Epithelial cell of esophagus (primary cell): ENCODE measurements at places on chromosomes 2 and 18.

DNA sequence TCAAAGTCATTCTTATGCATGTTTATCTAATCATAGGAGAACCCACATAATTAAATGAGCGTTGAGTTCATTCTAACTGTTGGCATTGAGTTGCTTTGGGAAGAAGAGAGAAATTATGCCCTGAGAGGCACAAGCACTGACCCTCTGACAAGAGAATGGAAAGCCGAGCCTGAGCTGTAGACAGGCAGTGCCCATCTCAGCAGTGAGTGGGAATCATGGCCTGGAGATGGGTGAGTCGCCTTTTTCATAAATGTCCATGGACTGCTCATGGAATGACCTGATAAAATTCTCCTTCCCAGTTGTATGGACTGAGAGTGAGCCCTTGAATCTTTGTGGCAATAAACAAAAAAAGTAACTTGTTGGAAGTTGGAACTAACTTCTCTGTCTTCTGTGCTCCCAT is 21.4 kb upstream of the MYO3B start:
- DNase-seq, result no peak

DNA sequence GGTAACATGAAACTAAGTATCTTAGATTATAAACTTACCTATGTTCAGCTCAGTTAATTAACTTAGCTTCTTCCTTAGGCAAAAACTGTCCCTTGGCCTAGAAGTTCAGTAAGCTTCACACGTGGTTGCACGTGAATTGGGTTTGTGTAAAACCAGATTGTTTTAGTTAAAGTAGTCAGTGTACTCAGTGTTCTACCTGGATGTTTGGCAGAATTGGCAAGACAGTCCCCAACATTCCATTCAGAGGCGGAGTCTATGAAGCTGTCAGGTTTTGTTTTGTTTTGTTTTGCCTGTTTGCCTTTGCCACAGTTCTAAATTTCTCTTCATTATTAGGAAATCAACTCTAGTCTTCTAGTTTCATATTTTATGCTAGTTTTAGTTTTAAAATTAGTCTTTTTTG is 105.3 kb upstream of the ZEB2 start:
- DNase-seq, result peak; percentile 46

DNA sequence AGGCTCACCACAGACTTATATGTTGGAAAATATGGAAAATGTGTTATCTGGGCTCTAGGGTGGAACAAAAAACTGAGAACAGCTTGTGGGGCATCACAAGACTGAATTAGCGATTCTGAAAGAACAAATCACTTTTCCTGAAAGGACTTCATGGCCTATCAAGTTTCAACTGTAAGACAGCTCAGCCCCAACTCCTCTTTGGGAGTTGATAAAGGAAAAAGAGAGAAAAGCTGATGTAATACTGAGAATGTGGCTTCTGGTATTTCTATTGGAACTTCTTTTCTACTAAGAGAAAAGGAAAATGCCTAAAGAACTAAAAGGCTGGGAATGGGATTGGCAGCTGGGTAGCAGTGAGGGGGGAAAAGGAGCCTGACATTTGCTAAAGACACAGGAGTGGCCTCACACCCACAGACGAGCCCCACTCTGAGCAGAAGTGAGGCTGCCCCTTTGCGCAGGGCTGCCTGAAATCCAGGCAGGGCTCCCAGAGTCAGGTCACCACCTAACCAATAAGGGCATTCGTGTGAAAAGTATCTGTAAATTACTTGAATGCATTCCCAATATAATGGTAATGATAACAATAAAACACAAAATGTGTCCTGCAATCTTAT is 75.6 kb downstream of the LRP2 start:
- DNase-seq, result no peak

DNA sequence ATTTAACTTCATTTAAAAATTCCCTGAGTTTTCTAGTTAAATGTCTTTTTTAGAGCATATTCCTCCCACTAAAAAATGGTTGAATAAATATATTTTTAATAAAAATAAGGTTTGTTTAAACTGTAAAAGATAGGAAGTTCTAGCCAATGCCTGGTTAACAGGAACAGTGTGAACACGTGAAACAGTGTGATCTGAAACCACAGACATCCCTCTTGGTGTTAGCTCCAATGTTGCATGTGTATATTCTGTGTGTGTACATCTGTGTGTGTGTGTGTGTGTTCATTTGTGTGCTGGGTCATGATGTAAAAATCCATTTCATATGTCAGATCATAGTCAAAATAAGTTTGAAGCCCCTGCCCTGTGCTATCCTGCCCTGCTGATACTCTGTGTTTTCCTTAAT is 6.1 kb upstream of the SOX11 start:
- DNase-seq, result no peak

GRCh38 chr2:112712903-112713584 is 7.8 kb upstream of the NT5DC4 start:
- peak; percentile 59 for DNase-seq
